ENCODE measurements at places on chromosomes 3 and 15.

- no peak for DNase-seq
Observed at GRCh38 chr15:30992249-30992864, 929 bp upstream of the MTMR10 start.

GRCh38 chr3:149506965-149507364 is 32.5 kb downstream of the TM4SF4 start:
- DNase-seq, result no peak

DNA sequence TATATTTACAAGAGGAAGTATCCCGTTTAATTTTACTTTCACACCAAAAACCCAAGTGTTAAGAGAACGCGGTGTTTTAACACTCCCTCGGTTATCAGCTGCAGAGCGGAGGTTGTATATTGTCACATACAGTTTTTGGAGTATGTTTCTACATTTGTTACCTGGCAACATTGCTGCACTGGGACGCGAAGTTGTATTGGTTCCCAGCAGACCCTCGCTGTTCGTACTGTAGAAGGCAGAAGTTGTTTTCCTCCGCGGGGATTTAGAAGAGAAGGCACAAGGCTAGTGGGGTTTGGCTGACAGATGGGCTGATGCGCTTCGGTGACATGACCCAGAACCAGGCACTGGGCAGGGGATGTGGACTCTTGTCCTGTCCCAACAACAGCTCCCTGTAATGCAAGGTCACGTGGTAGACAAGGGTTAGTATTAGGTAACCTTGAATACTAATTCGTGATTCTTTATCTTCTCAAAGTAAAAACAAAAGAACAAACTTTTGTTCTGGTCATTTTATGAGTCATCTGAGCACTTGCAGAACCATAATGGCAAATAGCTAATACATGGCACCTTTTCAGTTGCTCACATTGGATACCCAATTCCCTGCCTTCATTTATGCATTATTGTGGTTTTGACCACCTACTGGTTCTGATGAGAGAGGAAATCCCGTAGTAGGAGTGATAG is 230.4 kb upstream of the BHLHE40 start:
- no peak for DNase-seq

DNA sequence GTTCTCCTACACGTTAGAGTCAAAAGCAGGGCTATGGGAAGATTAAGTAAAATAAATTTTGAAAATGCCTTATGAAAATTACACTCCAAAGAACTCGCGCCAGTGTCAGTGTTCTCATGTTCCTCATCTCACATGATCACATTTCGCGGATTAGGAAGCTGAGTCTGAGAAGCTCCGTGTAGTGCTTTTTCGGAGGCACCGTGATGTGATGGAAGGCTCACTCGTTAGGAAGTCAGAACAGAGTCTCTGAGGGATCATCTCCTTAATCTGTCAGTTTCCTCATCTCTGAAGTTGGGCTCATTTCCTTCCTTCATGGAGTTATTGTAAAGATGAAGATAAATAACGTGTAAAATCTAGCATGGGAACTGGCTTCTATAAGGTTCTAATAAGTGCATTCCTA is 3.2 kb downstream of the ADIPOQ start:
- no peak for DNase-seq

GRCh38 chr15:101827257-101827656 is 15.3 kb downstream of the OR4F15 start:
- no peak for DNase-seq

DNA sequence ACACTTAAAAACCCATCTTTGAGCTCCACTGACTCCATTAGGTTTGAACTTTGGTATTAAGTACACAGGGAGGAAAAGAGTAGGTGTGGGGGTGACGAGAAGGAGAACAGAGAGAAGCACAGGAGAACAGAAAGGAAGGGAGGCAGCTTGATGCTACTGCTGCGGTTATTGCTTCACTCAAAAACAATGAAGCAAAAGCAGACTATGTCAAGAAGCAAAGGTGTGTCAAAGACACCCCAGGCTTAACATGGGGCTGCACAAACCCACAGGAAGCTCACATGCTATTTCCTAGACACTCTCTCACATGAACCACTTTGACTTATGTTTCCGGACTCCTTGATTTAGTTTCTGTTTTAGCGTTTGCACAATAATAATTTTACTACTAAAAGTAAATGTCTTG is 961.0 kb upstream of the CFAP20DC start:
- DNase-seq, result peak; percentile 70

GRCh38 chr3:133575086-133575485 is 1.6 kb downstream of the CDV3 start:
- no peak for DNase-seq

GRCh38 chr3:110518031-110518430 is 553.6 kb upstream of the NECTIN3 start:
- DNase-seq, result no peak

DNA sequence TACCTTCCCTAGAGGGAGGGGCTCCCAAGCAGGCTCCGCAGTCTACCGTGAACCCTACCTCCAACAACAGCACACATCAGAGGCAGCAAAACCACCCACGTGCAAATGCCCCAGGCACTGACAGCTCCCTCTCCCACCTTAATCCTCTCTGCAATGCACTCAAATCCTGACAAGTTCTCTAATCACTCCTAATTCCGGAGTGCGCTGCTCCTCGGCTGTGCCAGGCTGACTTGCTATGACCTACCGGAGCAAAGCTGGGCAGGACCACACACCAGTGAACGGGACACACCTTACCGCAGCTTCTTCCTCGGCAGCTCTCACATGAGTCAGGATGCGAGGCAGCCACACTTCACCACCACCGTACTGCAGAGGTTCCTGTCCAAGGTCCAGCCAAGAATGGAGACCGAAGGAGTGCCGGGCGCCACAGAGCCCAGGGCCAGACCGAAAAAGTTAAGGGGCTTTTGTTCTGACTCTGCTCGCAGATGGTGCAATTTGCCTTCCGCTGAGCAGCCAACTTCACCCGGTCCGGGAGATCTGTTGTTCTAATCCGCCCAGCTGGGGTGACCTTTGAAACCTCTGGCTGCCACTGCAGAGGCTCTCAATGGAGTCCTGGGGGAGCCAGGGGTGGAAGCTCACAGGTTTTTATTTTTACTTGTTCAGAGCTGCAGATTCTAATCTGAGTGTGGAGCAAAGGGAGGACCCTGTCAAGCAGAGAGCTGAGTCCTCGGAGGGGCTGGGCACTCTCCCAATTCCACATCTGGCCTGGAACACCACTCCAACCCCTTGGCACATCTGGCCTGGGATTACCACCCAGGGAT is 84.4 kb downstream of the MYLK start:
- DNase-seq, result no peak

DNA sequence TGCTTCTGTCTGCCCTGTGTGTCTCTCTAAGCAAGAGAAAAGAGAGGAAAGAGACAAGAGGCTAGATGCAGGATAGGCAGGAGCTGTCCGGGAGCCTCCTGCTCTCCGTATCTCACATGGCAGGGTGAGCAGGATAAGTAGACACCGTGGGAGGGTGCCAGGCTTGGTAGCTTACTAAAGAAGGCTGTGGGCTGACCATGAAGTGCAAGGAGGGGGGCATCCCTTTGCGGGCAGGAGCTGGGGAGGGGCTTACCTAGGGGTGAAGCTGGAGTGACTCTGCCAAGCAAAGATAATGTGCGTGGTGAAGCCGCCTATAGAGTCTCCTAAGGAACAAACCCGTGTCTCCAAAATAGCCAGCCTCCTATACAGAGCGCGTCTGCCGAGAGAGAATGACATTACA is 33.7 kb upstream of the TMC3 start:
- no peak for DNase-seq

DNA sequence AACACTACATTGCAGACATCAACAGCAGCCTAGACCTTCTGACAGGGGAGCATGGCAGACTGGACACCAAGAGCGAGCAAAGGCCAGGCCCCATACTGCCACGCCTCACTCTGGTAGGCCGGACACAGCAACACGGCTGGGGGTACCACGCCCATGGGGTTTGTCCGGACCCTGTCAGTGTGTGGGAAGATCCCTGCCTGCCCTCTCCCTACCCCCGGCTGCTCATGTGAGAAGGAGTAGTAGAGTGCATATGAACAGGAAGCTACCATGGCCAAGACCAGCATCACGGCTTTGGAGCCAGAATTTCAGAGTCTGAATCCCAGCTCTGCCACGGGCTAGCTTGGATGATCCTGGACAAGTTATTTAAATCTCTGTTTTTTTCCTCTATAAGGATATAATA is 27.9 kb downstream of the ALDH1L1 start:
- DNase-seq, result no peak

Data from stimulated activated CD4-positive, alpha-beta T cell treated with anti-CD3 and anti-CD28 coated beads, Interleukin-1b, Interleukin-23, amount 100 ng/mL, for 48 hours (primary cell).